ENCODE measurements at places on chromosomes 7 and 10.

- DNase-seq: no peak
Measured at GRCh38 chr10:32680803-32681557, 235.0 kb downstream of the CCDC7 start.

DNA sequence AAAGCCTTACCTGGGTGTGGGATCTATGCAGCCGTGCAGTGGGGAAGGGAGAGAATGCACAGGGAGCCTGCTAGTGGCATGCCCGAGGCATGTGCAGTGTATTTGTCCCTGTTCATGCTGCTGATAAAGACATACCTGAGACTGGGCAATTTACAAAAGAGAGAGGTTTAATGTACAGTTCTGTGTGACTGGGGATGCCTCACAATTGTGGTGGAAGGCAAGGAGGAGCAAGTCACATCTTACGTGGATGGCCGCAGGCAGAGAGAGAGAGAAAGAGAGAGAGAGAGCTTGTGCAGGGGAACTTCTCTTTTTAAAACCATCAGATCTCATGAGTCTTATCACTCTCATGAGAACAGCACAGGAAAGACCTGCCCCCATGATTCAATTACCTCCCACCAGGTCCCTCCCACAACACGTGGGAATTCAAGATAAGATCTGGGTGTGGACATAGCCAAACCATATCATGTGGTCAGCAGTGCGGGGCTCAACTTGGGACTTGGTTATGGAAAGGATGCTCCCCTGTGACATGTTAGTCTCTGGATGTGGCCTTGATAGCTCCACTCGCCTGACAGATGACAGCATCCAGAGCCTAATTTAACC is 128.9 kb downstream of the DOCK1 start:
- DNase-seq: no peak

- DNase-seq: no peak
Measured at GRCh38 chr10:50470345-50470744, 153.4 kb downstream of the SGMS1 start.

GRCh38 chr10:3681642-3682554 is 103.1 kb downstream of the KLF6 start:
- DNase-seq: no peak

DNA sequence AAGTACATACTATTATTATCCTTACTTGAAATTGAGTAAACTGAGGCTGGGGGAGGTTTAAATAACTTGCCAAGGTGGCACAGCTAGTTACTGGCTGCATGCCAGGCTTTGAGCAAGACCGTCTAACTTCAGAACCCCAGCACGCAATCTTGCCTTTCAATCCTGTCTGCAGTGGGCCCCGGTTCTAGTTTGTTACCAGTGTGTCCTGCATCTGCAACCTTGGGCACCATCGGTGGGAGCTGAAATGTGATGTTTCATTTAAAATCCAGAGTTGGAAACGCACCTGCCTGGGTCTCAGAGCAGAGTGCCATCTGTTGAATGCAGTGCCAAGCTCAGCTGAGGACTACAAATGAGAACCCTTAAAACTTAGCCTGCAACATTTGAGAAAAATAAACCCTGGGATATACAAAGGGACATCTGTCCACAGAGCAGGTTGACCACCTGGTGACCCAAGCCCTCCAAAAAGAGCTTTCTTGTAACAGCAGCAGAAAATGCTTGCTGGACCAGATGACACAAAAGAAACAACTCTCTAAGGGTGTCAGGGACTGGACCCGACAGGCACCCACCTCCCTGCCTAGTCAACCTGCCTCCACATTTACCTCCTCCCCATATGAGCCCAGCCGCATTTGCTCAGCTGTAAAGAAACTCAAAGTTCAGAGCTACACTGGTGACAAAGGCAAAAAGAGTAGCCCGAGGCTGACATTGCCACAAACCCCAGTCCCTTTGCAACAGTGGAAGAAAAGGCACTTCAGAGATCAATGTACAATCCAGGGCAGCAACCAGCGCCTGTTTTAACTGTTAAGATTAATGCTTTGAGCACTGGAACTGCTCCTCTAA is 1.7 kb downstream of the SH3PXD2A start:
- DNase-seq: no peak

DNA sequence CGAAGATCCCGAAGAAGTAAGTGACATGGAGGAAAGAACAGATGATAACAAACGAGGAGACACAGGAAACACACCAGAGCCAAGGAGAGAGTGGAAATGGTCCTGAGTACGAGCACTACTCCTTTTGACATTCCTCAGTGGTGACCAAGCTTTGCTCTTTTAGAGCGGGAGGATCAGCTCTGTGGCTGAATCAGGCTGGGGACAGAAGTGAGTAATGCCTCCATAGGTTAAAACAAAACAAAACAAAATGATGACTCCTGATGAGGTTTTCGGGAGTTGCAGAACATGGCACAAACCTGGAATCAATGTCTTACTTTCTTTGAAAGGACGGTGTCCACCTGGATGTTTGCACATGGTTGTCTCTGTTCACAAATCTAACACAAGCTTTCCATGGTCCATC is 30.3 kb upstream of the TCF7L2 start:
- DNase-seq: no peak

DNA sequence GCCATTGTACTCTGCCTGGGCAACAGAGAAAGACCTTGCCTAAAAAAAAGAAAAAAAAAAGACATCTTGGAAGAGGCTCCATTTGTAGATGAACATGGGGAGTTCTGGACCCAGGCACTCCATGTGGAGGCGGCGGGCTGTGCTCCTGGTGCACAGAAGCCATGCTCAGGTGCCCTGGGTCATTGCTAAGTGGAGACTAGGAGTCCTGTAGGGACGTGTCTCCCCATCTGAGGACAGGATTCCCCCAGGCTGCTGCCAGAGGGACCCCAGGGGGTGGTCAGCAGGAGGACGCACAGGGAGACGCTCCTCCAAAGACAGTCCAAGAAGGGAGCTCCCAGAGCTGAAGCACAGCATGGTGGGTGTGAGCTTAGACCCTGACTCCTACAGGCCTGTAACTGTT is 34.3 kb downstream of the SBDS start:
- no peak for DNase-seq

- DNase-seq: no peak
Measured at GRCh38 chr7:2450198-2451107, 25.7 kb downstream of the GRIFIN start.

DNA sequence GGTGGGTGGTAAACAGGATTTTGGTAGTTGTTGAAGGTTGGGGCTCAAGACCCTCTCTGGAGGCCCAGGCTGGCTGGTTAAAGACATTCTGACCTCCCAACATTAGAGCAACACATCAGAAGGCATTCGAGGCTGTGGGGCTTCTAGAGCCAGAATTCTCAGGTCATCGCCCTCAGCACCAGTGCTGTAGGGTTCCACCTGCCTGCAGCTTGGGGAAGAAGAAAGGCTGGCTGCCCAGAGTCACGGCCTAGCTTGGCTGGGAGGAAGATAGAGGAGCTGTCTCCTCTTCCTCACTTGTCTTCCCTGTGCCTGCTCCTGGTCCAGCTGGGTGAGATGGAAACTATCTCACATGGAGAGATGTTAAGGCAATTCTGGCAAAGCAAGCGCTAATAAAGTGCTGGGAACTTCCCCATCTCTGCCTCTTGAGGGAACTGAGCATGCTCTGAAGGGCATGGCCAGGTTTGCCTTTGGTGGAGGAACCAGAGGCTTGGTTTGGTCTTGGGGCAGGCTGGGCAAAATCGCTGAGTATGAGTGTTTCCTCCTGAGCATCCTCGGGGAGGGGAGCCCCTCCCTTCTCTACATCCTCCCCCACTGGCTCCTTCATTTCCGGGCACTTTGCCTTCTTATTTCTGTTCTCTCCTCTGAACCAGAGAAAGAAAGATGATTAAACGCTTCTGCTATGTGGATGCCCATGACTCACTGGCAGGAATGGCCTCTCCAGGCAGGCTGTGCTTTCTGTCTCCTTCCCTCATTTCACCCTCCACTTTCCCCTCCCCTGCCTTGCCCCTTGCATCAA is 509.0 kb upstream of the PODXL start:
- no peak for DNase-seq

GRCh38 chr10:95363303-95363912 is 72.6 kb upstream of the PDLIM1 start:
- peak; percentile 52 for DNase-seq

DNA sequence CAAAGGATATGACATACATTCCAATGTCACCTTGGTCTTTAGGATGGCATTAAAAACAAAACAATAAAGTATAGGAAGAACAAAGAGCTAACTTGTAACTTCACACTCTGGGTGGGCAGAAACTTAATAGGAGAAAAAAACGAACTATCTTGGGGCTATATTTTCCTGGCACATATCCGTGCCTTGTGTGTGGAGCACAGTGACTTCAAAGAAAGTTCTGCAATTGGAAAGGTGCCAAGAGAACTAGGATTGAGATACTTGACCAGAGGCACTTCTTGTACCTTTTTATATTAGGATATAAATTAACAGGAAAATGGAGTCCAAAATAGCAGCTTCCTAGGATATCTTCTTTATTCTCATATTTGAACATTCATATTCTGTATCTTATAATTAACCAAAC is 148.4 kb downstream of the SEMA3D start:
- DNase-seq: no peak

DNA sequence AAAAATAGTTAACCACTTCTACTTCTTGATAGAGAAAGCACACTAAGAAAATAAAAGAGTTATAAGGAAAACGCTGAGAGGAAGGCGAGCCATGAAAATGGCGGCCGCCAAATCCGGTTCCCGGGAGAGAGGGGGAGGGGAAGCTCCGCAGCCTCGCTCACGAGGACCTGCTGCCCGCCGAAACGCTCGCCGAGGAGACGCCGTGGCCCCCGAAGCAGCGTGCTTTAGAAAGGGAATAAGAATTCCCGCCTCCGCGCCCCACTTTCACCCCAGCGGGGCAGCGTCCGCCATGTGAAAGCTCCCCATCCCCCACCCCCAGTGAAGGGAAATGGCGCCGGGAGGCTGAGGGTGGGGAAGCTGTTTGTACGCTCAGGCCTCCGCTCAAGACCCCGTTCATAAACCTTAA is 505 bp downstream of the HNRNPA2B1 start:
- DNase-seq: peak; percentile 80

DNA sequence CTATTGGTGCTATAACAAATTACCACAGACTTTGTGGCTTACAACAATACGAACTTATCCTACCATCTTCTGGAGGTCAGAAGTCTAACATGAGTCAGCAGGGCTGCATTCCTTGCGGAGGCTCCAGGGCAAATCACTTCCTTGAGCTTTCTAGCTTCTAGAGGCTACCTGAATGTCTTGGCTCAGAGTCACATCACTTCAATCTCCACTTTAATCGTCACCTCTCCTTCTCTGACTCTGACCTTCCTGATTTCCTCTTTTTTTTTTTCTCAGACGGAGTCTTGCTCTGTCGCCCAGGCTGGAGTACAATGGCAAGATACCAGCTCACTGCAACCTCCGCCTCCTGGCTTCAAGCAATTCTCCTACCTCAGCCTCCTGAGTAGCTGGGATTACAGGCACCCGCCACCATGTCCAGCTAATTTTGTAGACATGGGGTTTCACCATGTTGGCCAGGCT is 44.6 kb upstream of the ANAPC16 start:
- DNase-seq: no peak
